A549 treated with DMSO at 1 μM for 4 hours (cell line): ENCODE measurements at places on chromosomes 12 and 14. TPM values are rescaled to one million over a fixed set of nuclear protein-coding genes. Genes with fewer than 3 reads are reported as not detected.

The KLRB1 gene
- total RNA-seq = not detected in 5 replicates

The SIX1 gene
- total RNA-seq = 7.3 to 9.8 TPM (median 9.1 TPM) in 5 replicates

The FOXN4 gene
- total RNA-seq = 0.05 to 0.09 TPM (median 0.07 TPM) in 4 of 5 replicates, not detected in the other

The GPD1 gene
- 0.10 to 0.39 TPM (median 0.20 TPM) in 5 replicates for total RNA-seq

The CISTR gene
- not detected in 5 replicates for total RNA-seq

The GPR68 gene
- total RNA-seq = 0.05 to 0.11 TPM (median 0.06 TPM) in 4 of 5 replicates, not detected in the other

The SERPINA9 gene
- total RNA-seq = 0.13 to 0.15 TPM in 2 of 5 replicates, not detected in the others

The SDSL gene
- total RNA-seq = 24.4 to 27.0 TPM (median 25.7 TPM) in 5 replicates

The PTCSC3 gene
- total RNA-seq = not detected in 5 replicates

The ISM2 gene
- total RNA-seq = 0.30 to 0.64 TPM (median 0.49 TPM) in 5 replicates

The LRRC43 gene
- total RNA-seq = 0.10 to 0.18 TPM (median 0.15 TPM) in 3 of 5 replicates, not detected in the others

The KRT78 gene
- 0.07 to 0.19 TPM (median 0.16 TPM) in 3 of 5 replicates, not detected in the others for total RNA-seq

The SIRT4 gene
- total RNA-seq = 0.45 to 1.6 TPM (median 0.94 TPM) in 5 replicates

The NFATC4 gene
- total RNA-seq = 0.10 to 0.38 TPM (median 0.20 TPM) in 4 of 5 replicates, not detected in the other

The SMIM41 gene
- not detected in 5 replicates for total RNA-seq

The MYO1A gene
- 0.12 to 0.42 TPM (median 0.22 TPM) in 5 replicates for total RNA-seq

The CBX5 gene
- total RNA-seq = 24.2 to 34.7 TPM (median 30.7 TPM) in 5 replicates

The HOXC6 gene
- 4.5 to 5.5 TPM (median 5.0 TPM) in 5 replicates for total RNA-seq
